ENCODE measurements at places on chromosomes 13 and 19. TPM values are rescaled to one million over a fixed set of nuclear protein-coding genes. Genes with fewer than 3 reads are reported as not detected.

The ZNF565 gene
- 3.8 TPM for total RNA-seq

The SELENOV gene
- total RNA-seq = 1.6 TPM

The KLK11 gene
- total RNA-seq = not detected

The FFAR1 gene
- not detected for total RNA-seq

The ZNF675 gene
- 12.9 TPM for total RNA-seq

The DEDD2 gene
- total RNA-seq = 31.2 TPM

The NOTCH3 gene
- total RNA-seq = 60.6 TPM

The C19orf67 gene
- not detected for total RNA-seq

DNA sequence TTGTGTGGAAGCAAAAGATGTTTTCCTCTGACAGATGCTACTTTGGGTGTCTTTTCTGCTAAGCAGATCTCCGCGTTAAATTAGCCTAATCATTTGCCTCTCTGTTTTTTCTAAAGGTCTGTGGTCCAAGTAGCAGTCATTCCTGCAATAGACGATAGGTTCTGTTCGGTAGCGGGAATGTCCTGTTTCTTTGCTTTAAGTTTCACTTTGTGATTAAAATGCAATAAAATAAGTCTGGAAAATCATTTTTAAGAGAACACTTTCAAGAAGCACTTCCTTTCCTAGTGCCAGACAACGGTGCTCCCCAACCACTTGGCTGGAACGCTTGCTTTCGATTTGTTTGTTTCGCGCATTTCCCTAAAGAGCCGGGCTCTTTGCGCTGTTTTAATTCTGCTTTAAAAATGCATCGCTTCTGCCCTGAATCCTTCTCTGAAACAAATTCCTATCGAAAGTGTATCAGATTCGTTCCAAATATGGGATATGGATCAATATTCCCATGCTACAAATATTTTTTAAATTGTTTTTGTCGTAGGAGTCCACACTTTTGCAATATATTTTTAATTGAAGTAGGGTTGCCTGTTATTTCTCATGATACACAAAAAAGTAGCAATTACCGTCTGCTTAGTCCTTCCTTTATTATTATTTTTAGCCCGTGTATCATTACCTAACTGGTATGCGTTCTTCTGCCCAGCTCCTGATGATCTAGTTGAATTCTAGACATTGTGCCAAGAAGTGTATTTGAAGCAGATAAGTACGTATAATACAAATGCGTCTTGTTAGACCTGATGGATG, 14.2 kb downstream of the ZIC2 start:
- H3K27ac ChIP-seq = no peak overlapping the region
- H3K36me3 ChIP-seq = no peaks in the 10 kb centered on the region
- no peaks in the 10 kb centered on the region for H3K4me1 ChIP-seq
- no peak overlapping the region for H3K4me3 ChIP-seq
- H3K27me3 ChIP-seq = no peaks in the 10 kb centered on the region
- no peak for DNase-seq

- no peak for DNase-seq
- no peaks in the 10 kb centered on the region for H3K36me3 ChIP-seq
- no peak overlapping the region for H3K4me3 ChIP-seq
- H3K4me1 ChIP-seq = peaks cover 5% of the 10 kb centered on the region
- no peak overlapping the region for H3K27ac ChIP-seq
Measured at GRCh38 chr19:33904681-33905080, 108.0 kb downstream of the KCTD15 start.

- no peak overlapping the region for H3K4me3 ChIP-seq
- no peak overlapping the region for H3K27ac ChIP-seq
- no peaks in the 10 kb centered on the region for H3K4me1 ChIP-seq
- no peaks in the 10 kb centered on the region for H3K27me3 ChIP-seq
Measured at GRCh38 chr13:90640976-90641375, 706.5 kb upstream of the MIR17HG start.

DNA sequence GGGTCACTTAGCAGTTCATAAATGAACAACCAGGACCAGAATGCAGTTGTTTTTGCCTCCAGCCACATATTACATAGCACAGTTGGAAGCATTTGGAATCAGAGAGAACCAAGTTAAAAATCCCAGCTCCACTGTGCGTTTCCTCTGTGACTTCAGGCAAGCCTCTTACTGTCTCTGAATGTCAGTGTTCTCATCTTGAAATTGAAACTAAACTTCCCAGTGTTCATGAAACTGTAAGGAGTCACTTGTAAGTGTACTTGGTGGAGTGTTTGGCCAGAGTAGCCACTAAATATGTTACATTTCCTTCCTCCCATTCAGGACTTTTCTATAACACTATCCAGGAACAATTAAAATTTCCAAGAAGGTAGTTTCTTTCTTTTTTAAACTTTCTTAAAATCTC, 276.8 kb downstream of the KCNRG start:
- H3K27ac ChIP-seq = no peak overlapping the region
- no peaks in the 10 kb centered on the region for H3K4me1 ChIP-seq
- no peak overlapping the region for H3K4me3 ChIP-seq
- no peaks in the 10 kb centered on the region for H3K27me3 ChIP-seq
- no peak for DNase-seq
- no peaks in the 10 kb centered on the region for H3K36me3 ChIP-seq

DNA sequence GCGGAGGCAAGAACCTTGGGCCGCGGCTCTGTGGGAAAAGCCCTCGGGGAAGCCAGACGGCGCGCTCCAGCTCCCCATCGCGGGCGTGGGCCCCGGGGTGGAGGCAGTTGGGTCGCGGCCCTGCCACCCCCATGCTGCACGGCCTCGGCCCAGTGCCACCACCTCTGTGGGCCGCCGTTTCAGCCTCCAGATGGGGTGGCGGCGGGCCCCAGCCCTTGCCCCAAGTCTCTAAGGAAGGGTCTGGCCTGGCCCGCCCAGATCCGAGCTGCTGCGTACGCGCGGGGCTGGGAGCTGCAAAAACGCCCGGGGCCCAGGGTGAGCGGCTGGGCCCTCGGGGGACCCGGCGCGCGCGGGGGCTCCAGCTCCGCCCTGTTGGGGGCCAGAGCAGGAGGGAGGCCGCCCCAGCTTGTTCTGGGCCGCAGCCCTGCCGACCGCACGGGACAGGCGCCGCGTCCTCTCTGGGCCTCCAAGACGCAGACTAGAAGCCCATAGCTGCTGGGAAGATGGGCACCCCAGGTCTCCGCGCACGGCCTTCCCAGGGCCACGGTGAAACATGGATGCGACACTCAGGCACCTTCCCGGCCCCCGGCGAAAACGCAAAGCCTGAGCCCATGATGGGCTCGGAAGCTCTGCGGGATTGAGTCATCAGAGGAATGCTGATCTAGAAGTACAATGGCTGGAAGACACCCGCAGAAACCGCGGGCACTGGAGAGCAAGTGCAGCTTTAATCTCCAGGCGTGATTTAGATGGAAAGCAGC, 110.1 kb downstream of the KCTD15 start:
- DNase-seq = no peak
- H3K4me1 ChIP-seq = peaks cover 5% of the 10 kb centered on the region
- H3K27ac ChIP-seq = no peak overlapping the region
- no peaks in the 10 kb centered on the region for H3K27me3 ChIP-seq
- H3K36me3 ChIP-seq = no peaks in the 10 kb centered on the region
- H3K4me3 ChIP-seq = peak overlapping the region; percentile 54

- peaks cover 3% of the 10 kb centered on the region for H3K36me3 ChIP-seq
- H3K27ac ChIP-seq = peak overlapping the region; percentile 94
- H3K4me1 ChIP-seq = peaks cover 35% of the 10 kb centered on the region
- DNase-seq = peak; percentile 89
- H3K4me3 ChIP-seq = peak overlapping the region; percentile 10
- H3K27me3 ChIP-seq = no peaks in the 10 kb centered on the region
Measured at GRCh38 chr13:98484289-98485219, 92.4 kb downstream of the STK24 start.

GRCh38 chr19:45321848-45322247, 827 bp downstream of the CKM start:
- H3K4me1 ChIP-seq = no peaks in the 10 kb centered on the region
- H3K4me3 ChIP-seq = no peak overlapping the region
- DNase-seq = no peak
- H3K27me3 ChIP-seq = no peaks in the 10 kb centered on the region

DNA sequence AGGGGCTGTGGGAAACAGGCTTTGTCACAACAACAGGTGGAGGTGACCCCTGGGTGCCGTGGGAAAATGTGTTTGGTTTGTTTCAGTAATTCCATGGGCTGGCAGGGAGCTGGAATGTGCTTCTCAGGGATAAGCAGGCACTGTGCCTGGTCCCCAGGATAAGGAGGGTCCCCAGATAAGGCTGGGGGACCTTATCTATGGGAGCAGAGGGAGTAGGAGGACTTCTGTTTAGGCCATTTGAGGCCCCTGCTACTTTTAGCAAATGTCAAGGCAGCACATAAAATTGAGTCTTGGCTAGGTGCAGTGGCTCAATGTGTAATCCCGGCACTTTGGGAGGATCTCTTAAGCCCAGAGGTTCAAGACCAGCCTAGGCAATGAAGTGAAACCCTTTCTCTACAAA, 59.5 kb downstream of the KCNC3 start:
- DNase-seq = no peak
- H3K4me1 ChIP-seq = no peaks in the 10 kb centered on the region
- no peaks in the 10 kb centered on the region for H3K27me3 ChIP-seq
- no peak overlapping the region for H3K27ac ChIP-seq

DNA sequence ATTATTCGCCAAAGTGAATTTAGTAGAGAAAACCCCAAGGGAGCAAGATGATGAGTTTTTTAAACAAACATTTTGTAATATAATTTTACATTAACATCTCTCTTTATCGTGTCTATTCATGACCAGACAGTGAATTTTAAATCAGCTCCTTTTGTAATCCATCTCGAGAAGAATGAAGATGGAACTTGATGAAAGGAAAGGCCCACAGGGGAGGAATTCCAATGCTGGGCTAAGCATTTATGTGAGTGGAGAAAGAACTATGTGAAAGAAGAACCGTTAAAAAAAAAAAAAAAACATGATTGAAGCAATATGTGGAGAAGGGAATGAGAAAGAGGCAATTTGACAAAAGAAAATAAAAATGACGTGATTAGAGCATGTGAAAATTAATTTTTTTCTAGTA, 170.6 kb downstream of the KCTD12 start:
- H3K27me3 ChIP-seq = no peaks in the 10 kb centered on the region
- H3K4me1 ChIP-seq = 0 out of 2 replicates have a peak, but pooled peaks cover 8% of the 10 kb centered on the region
- no peaks in the 10 kb centered on the region for H3K36me3 ChIP-seq
- DNase-seq = no peak
- H3K27ac ChIP-seq = no peak overlapping the region
- H3K4me3 ChIP-seq = no peak overlapping the region

- H3K27me3 ChIP-seq = no peaks in the 10 kb centered on the region
- no peak overlapping the region for H3K4me3 ChIP-seq
- peak; percentile 20 for DNase-seq
- no peaks in the 10 kb centered on the region for H3K36me3 ChIP-seq
- H3K27ac ChIP-seq = no peak overlapping the region
Measured at GRCh38 chr13:22451327-22451741, 729.4 kb upstream of the SGCG start.

- H3K4me1 ChIP-seq = no peaks in the 10 kb centered on the region
- H3K4me3 ChIP-seq = no peak overlapping the region
- H3K27ac ChIP-seq = no peak overlapping the region
- H3K36me3 ChIP-seq = no peaks in the 10 kb centered on the region
- DNase-seq = no peak
Measured at GRCh38 chr13:94419925-94420305, 59.6 kb downstream of the DCT start.

DNA sequence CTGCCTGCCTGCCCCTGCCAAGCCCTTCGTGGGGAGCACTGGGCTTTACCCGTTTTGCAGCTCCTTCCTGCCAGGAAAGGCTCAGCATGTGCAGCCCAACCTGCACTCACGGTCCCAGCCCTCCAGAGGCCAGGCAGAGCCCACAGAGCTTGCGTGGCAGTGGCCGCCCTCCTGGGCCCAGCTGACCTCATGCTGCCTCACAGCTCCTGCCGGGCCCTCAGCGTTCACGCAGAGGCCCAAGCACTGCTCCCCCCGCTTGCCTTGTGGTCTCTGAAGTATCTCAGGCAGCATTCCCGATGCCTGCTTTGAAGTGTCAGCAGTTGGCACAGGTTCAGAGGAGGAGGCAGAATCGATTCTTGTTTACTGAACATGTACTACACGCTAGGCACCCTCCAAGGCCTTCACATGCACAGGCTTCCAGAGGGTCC, 32.5 kb downstream of the CAPN12 start:
- H3K27me3 ChIP-seq = no peaks in the 10 kb centered on the region
- H3K4me1 ChIP-seq = no peaks in the 10 kb centered on the region
- no peak for DNase-seq
- peaks cover 16% of the 10 kb centered on the region for H3K36me3 ChIP-seq

DNA sequence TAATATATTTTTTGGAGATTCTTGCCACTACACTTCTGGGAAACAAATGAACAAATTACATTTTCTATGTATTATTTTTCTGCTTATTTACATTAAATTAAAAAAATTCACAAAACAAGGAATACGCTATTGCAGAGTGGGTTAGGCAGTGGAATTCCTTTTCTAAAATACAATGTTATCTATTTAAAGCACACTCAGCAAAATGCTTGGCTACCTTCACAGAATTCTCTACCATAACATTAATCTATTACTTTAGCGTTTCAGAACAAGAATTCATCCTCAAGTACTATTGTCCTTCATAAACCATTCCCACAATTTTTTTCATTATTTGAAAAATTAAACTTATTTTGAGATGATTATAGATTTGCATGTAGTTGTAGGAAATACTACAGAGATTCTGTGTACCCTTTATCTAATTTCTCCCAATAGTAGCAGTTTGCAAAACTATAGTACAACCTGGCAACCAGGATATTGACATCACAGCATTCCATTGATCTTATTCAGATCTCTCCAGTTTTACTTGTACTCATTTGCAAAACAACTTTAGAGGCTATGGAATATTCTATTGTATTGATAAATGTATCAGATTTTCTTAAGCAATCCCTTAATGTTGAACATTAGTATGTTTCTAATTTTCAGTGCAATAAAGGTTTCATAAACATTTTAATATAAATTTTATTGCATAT, 120.9 kb downstream of the DLEU7 start:
- no peak overlapping the region for H3K27ac ChIP-seq
- H3K4me1 ChIP-seq = no peaks in the 10 kb centered on the region
- peaks cover 1% of the 10 kb centered on the region for H3K36me3 ChIP-seq
- no peak for DNase-seq

DNA sequence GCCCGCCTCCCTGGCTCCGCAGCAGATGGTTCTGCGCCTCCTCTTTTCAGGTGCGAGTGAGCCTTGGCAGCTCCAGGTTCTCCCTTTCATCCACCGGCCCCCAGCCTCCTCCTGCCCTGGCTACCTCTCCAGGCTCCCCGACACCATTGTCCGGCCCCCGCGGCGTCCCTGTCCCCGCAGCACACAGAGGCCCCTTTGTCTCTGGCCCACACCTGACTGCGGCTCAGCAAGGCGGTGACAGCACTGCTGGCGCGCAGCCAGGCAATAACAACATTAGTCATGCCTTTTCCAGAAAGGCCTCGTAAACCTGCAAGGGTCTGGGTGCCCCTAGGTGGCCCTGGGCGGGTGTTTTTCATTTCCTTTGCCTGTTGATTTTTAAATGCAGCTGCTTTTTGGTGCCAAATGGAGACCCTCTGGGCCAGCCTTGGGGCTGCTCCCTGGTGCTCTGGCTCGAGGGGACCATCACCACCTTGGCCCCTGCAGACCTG, 73.2 kb upstream of the MEDAG start:
- H3K36me3 ChIP-seq = no peaks in the 10 kb centered on the region
- H3K4me3 ChIP-seq = no peak overlapping the region
- DNase-seq = peak; percentile 80
- H3K27ac ChIP-seq = peak overlapping the region; percentile 23

GRCh38 chr13:38814331-38814730, 127.5 kb downstream of the FREM2 start:
- no peak for DNase-seq
- H3K4me1 ChIP-seq = no peaks in the 10 kb centered on the region
- H3K27ac ChIP-seq = peak overlapping the region; percentile 37
